ENCODE measurements at places on chromosomes 3 and 15.

DNA sequence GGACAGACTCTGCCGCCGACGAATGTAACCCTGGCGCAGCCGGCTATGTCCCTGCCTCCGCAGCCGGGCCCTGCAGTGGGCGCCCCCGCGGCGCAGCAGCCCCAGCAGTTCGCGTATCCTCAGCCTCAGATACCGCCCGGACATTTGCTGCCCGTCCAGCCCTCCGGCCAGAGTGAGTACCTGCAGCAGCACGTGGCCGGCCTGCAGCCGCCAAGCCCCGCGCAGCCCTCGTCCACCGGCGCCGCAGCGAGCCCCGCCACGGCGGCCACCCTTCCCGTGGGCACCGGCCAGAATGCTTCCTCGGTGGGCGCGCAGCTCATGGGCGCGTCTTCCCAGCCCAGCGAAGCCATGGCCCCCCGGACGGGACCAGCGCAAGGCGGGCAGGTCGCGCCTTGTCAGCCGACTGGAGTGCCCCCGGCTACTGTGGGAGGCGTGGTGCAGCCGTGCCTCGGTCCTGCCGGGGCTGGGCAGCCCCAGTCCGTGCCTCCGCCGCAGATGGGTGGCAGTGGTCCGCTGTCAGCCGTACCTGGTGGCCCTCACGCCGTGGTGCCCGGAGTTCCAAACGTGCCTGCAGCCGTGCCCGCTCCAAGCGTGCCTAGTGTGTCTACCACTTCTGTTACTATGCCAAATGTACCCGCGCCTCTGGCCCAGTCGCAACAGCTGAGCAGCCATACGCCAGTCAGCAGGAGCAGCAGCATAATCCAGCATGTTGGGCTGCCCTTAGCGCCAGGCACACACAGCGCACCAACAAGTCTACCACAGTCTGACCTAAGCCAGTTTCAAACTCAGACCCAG is 2.4 kb downstream of the TSC22D2 start:
- no peak for DNase-seq

DNA sequence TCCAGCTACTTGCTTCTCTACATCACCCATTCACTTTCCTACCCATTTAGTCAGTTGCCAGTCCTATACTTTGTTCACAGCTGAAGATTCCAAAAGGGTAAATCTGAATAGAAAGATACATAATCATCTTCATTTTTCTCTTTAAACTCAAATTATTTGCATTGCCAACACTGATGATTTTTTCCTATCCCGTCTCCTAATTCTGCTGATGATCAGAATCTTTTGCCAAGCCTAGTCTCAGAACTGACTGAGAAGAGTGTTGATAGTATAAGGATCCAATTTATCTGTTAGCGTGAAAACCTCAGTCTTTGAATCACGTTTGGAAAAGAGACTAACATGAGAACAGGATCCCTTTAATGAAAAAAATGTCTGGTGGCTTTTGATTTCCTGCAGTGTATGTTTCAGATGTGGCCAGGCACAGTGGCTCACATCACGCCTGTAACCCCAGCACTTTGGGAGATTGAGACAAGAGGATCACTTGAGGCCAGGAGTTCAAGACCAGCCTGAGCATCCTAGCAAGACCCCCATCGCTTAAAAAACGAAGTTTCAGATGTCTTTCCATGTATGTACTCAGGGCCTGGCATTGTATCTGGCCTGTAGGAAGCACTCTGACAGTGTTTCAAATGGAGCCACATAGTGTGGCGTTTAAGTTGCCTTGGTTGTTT is 169.4 kb downstream of the KLHL25 start:
- no peak for DNase-seq

GRCh38 chr3:136778865-136779264 is 26.7 kb upstream of the STAG1 start:
- no peak for DNase-seq

- no peak for DNase-seq
These were observed 29.4 kb downstream of the TTC14 start for GRCh38 chr3:180631317-180631716.

DNA sequence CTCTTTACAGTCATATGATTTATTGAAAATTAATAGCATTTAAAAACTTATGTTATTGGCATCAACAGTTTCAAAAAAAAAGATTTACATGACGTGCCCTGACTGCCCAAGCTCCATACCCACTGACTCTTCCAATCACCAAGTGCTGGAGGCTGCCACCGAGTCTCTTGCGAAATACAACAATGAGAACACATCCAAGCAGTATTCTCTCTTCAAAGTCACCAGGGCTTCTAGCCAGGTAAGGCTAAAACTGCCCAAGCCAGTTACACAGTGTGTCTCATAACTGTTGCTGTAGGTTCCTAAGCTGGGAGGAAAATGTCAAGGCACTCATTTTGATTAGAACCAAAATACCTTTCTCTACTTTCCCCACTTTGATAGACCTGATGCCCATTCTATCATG is 4.5 kb downstream of the FETUB start:
- DNase-seq = no peak
